IMR-90 (cell line): ENCODE measurements at places on chromosomes 7 and 10. TPM values are rescaled to one million over a fixed set of nuclear protein-coding genes. Genes with fewer than 3 reads are reported as not detected.
A peak's percentile ranks its signal among the peaks of the same experiment; 100 is the strongest.

DNA sequence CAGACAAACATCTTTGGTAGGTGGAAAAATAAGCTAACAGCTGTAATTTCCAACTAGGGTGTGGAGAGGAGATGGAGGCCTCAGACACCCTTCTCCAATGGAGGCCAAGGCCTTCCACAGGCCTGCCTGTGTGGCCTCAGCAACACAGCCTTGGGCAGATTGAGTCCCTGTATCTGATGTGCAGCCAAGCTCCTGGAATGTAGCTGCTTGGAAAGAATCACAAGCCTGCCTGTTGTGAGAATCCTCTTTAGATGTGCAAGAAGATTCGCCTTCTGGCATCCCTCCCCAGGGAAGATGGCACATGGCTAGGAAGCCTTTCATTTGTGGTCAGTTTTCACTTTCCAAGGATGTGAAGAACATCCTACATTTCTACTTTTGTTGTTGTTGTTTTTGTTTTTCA is 684.0 kb downstream of the GRID1 start:
- no peak for DNase-seq
- no peaks in the 10 kb centered on the region for H3K36me3 ChIP-seq
- no peaks in the 10 kb centered on the region for H3K27me3 ChIP-seq

Gene SFMBT2
- total RNA-seq: 1.1 and 1.3 TPM in 2 replicates

DNA sequence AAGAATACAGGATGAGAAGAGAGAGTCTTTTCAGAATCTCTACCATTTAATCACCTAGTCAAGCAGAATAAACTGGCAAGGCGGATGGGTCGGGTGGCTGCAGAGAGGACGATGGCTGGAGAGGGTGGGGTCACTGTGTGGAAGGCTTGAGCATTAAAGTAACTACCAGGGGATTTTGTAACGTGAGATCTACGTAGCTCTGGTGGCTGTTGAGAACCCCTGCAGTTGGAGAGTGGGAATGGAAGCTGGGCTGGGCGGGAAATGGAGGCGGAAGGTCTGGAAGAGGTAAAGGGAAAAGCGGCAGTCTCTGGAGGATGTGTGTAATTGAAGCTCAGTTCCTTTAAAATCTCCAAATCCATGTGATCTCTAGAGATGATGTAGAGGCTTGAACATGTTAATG is 135.0 kb downstream of the GATA3 start:
- DNase-seq: no peak
- no peak overlapping the region for H3K27ac ChIP-seq
- H3K36me3 ChIP-seq: no peaks in the 10 kb centered on the region
- no peak overlapping the region for H3K4me3 ChIP-seq

Gene CD36
- 0.54 and 0.56 TPM in 2 replicates for total RNA-seq

GRCh38 chr7:3787717-3788264 is 486.7 kb downstream of the SDK1 start:
- no peak overlapping the region for H3K4me3 ChIP-seq
- H3K27me3 ChIP-seq: no peaks in the 10 kb centered on the region; the same call in 1 of the 2 replicates

GRCh38 chr7:115224922-115225321 is 303.0 kb downstream of the MDFIC start:
- H3K27me3 ChIP-seq: no peaks in the 10 kb centered on the region
- peaks cover 3% of the 10 kb centered on the region for H3K4me1 ChIP-seq
- no peak overlapping the region for H3K27ac ChIP-seq
- no peak for DNase-seq
- no peak overlapping the region for H3K4me3 ChIP-seq

- no peak overlapping the region for H3K27ac ChIP-seq
- peak; percentile 49 for DNase-seq
- no peaks in the 10 kb centered on the region for H3K36me3 ChIP-seq
- H3K4me1 ChIP-seq: peaks cover 7% of the 10 kb centered on the region
- no peak overlapping the region for H3K4me3 ChIP-seq
Measured at GRCh38 chr7:452226-452751, 67.4 kb downstream of the PDGFA start.

DNA sequence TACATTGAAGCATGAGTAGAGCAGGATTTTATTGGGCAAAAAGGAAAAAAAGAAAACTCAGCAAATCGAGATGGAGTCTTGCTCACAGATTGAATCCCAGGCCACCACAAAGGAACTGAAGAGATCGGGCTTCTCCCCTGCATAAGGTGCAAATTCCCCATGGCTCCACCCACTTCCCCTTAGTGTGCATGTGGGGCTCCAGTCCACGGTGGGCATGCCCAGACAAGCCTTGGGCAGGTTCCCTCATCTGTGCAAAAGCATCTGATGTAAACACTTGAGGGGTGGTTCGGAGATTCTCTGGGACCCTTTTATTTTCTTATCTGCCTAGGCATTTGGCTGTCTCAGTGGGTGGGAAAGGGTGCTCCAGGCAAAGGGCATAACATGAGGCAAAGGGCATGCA is 150.7 kb downstream of the CFTR start:
- no peaks in the 10 kb centered on the region for H3K36me3 ChIP-seq
- no peak overlapping the region for H3K27ac ChIP-seq
- no peaks in the 10 kb centered on the region for H3K4me1 ChIP-seq
- H3K27me3 ChIP-seq: no peaks in the 10 kb centered on the region

- no peak for DNase-seq
- no peaks in the 10 kb centered on the region for H3K27me3 ChIP-seq
- no peak overlapping the region for H3K27ac ChIP-seq
- H3K36me3 ChIP-seq: no peaks in the 10 kb centered on the region
- H3K4me1 ChIP-seq: peaks cover 5% of the 10 kb centered on the region
Measured at GRCh38 chr10:114719311-114719710, 61.2 kb upstream of the ABLIM1 start.

Gene ANKRD2
- total RNA-seq: 0.28 and 0.36 TPM in 2 replicates

DNA sequence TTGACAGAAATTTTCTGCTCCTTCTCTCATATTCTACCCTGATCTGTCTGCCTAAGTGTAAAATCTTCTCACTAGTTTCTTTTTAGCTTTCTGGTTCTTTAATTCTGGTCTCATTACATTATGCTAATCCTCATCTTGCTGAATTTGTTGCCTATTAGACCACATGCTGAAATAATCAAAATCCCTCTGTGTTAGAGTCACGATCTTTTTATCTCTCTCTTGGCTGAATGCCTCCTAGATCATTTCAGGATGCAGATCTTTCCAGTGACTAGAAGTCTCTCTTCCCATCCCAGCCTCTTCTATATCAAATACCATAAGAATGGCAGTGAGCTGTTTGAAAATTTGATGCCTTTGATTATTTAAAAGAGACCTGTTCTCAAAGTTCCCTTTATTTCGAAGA is 661.9 kb downstream of the SORCS1 start:
- H3K4me1 ChIP-seq: no peaks in the 10 kb centered on the region
- no peak for DNase-seq
- H3K4me3 ChIP-seq: no peak overlapping the region
- no peak overlapping the region for H3K27ac ChIP-seq
- H3K27me3 ChIP-seq: no peaks in the 10 kb centered on the region

Gene COL26A1
- not detected in 2 replicates for total RNA-seq

DNA sequence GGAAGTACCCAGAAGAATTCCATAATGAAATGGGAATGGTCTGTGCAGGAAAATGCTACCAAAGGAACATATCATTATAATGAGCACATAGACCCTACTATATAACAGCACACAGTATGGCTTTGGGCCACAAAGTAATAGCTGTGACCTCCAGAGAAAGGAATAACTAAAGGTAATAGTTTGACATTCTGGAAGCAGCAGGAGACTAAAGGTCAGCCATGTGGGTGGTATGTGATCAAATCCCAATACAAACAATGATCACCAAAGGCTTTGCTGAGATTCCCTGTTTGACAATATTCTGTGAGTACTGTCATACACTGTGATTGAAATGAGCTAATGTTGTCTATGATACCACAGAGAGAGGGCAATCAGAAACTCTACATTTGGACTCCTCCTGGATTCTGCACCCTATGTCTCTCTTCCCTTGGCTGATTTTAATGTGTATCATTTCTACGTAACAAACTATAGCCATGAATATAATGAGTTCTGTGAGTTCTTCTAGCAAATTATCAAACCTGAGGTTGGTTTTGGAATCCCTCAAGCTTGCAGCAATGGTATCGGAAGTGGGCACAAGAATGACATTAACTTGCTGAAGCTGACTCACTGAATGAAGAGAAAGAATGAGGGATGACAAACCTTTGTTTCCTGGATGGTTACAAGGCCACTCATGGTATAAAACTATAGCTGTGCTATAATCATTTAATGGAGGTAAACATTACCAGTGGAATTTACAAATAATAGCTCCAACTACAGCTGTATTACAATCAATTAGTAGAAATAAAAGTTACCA is 99.6 kb downstream of the JMJD1C start:
- no peak overlapping the region for H3K4me3 ChIP-seq
- H3K27me3 ChIP-seq: no peaks in the 10 kb centered on the region
- DNase-seq: no peak
- no peaks in the 10 kb centered on the region for H3K36me3 ChIP-seq
- no peak overlapping the region for H3K27ac ChIP-seq
- H3K4me1 ChIP-seq: no peaks in the 10 kb centered on the region

DNA sequence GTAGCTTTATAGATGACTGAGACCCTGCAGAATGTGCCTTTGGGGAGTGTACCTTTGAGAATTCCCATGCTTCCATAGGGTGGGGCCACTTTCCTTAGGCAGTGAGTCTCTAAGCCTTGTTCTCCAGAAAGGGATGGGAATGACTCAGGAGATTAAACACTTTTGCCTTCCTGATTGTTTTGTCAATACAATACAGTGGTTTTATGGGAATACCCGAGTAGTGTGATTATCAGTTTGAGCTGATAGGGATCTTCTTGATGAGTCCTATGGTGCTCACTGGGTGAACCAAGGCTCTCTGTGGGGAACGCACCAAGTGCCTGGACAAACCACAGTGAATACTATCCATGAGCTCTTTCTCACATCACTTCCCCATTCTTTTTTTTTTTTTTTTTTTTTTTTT is 6.3 kb downstream of the MYOF start:
- H3K27ac ChIP-seq: peak overlapping the region; percentile 4; the same call in 1 of the 2 replicates
- H3K4me1 ChIP-seq: peaks cover 27% of the 10 kb centered on the region
- no peaks in the 10 kb centered on the region for H3K27me3 ChIP-seq
- DNase-seq: peak; percentile 74
- H3K36me3 ChIP-seq: peaks cover 13% of the 10 kb centered on the region
- no peak overlapping the region for H3K4me3 ChIP-seq

Gene BLNK
- not detected in 2 replicates for total RNA-seq

GRCh38 chr10:69492746-69493462 is 41.6 kb downstream of the TSPAN15 start:
- no peaks in the 10 kb centered on the region for H3K36me3 ChIP-seq
- H3K27me3 ChIP-seq: peaks cover 42% of the 10 kb centered on the region
- no peaks in the 10 kb centered on the region for H3K4me1 ChIP-seq
- no peak overlapping the region for H3K27ac ChIP-seq
- DNase-seq: no peak
- H3K4me3 ChIP-seq: no peak overlapping the region

- H3K27me3 ChIP-seq: peaks cover 9% of the 10 kb centered on the region; the same call in 1 of the 2 replicates
- no peak overlapping the region for H3K27ac ChIP-seq
- DNase-seq: peak; percentile 98
- no peaks in the 10 kb centered on the region for H3K36me3 ChIP-seq
- peaks cover 10% of the 10 kb centered on the region for H3K4me1 ChIP-seq
- no peak overlapping the region for H3K4me3 ChIP-seq
Measured at GRCh38 chr10:78925800-78926319, 142.9 kb upstream of the ZMIZ1 start.

Gene TAS2R16
- not detected in 2 replicates for total RNA-seq

GRCh38 chr10:120607710-120608703 is 151.0 kb downstream of the PLPP4 start:
- no peaks in the 10 kb centered on the region for H3K36me3 ChIP-seq
- no peaks in the 10 kb centered on the region for H3K4me1 ChIP-seq
- no peak overlapping the region for H3K4me3 ChIP-seq
- no peaks in the 10 kb centered on the region for H3K27me3 ChIP-seq
- no peak overlapping the region for H3K27ac ChIP-seq
